ENCODE measurements at places on chromosomes 7 and 10. TPM values are rescaled to one million over a fixed set of nuclear protein-coding genes. Genes with fewer than 3 reads are reported as not detected.

Gene SCIN
- total RNA-seq = 0.49 TPM

Gene PRF1
- 3.7 TPM for total RNA-seq

DNA sequence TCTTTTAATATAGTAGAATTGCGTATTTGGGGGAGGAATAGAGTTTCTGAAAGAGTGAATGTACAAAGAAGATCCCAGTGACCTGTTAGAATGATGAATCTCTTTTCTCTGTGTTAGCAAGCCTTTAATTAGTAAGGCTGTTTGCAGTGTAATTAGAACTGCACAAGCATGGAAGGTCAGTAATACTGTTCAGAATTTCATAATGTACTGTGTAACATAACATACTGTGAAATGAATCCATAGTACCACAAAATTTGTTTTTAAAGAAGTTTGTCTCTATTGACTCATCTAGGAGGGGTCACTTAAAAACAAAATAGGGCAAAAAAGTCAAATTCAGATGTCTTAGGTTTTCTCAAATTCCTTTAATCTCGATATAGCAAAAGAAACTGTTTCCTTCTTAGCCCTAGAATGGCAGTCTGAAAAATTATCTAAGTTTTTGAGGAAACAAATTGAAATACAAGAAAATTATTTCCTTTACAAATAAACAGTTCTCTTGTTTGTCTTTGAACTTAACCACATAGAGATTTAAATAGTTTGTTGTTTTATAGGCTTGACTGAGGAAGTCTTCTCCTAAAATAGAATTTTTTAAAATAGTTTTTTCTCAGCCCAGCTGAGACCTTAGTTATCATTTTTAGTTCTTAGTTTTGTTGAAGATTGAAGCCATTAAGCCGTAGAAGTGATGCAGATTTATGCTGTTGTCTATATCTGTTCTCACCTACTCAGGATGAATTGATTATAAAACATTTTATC, 12.5 kb downstream of the ADK start:
- DNase-seq = no peak

DNA sequence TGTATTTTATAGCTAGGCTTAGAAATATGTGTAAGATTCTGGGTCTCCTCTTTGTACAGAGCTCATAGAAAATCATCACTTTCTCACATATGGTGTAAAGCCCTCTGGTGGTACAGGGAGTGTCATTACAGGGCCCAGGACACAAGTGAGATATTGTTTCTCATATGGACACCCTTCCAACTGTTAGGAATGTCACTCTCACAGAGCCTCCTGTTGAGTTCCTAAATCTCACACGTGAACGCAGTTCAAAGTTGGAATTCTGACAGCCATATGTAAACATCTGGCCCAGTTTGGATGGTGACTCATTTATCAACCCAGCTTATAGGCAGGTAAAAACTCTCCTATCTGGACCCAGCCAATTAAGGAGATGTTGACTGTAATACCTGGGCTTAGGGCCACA, 35.4 kb upstream of the ZNF107 start:
- DNase-seq = no peak

Gene CHST12
- total RNA-seq = 18.7 TPM

Gene TAC1
- total RNA-seq = 13.8 TPM

Gene LRRC18
- total RNA-seq = not detected

DNA sequence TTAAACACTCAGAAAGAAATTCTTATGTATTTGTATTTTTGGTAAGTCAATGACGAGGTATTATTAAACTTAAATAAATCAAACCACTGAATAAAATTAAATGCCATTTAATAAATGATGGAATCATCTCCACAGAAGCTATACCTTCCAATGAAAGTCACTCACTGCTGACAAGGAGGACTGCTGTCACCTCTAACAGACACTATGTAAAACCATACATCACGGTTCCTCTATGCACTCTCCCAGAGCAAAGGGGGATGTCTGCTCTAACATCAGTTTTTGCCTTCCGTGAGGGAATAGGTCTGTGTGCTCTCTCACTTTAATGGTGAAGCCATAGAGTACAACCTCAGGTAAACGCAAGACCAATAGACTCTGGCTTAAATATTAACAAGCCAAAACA, 99.7 kb upstream of the DDC start:
- DNase-seq = no peak

GRCh38 chr7:111540199-111540815, 22.0 kb downstream of the IMMP2L start:
- DNase-seq = no peak

GRCh38 chr10:14039968-14040668, 290.6 kb downstream of the FRMD4A start:
- no peak for DNase-seq

Gene EPHB4
- total RNA-seq = 20.5 TPM

GRCh38 chr7:85681241-85681640, 494.4 kb upstream of the SEMA3D start:
- DNase-seq = no peak

Gene FEZF1
- not detected for total RNA-seq

- DNase-seq = no peak
Measured at GRCh38 chr7:33210958-33211357, 81.6 kb downstream of the BBS9 start.

DNA sequence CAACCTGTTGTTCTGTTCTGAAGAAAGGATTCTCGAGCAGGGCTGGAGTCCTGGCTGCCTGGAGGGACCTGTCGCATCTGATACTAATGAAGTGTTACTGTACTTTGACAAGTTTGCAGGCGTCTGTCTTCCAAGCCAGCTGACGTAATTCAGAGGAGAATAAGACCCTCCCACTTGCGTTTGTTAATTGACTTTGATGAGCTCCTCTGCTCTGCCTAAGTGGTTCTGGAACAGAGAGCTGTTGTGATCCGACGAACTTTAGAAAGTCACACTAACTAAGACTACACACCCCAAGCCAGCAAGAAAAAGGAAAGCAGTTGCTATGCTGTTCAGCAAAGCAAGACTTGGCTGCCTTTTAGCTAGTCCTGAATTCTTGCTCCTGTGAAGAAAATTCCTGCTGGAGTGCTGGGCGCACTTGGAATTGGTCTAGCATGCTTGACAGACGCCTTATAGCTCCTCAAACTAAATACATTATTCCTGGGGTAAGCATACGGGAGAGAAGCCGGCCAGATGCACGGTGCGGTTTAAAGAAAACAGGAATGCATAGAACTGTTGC, 200.3 kb downstream of the CACNB2 start:
- no peak for DNase-seq

DNA sequence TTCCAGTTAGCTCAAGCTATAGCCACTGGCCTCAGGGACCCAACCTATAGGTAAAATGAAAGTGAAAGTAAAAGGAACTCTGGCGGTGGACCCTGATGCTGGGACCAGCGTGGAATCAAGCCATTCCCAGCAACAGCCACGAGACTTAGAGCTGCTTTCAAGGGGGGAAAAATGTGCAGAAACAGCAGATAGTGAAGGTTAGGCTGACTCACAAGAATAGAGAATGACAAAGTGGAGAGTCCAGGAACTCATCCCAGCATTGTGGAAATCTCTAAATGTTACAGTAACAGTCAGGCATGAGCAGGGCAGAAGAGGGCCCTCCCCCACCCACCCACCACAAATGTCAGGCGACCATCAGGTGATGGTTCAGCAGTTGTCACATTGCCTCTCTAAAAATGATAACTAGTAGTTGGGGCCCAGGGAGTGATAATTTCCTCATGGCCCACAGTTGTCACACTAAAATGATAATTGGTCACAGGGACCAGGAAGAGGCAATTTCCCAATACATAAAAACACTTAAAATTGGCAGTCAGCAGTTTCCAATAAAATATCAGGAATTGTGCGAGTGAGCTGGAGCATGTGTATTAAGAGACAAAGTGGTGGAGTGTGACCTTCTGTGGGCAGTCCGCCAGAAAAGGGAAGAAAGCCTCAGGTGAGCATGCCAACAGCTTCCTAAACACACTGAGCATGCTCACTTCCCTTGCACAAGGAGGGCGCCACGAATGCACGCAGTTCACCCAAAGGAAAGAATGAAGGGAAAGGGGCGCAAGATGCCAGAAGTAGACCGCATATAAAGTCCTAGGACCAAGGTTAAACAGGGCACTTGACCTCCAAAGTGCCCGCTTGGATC, 129.8 kb upstream of the PPP1R3A start:
- no peak for DNase-seq

DNA sequence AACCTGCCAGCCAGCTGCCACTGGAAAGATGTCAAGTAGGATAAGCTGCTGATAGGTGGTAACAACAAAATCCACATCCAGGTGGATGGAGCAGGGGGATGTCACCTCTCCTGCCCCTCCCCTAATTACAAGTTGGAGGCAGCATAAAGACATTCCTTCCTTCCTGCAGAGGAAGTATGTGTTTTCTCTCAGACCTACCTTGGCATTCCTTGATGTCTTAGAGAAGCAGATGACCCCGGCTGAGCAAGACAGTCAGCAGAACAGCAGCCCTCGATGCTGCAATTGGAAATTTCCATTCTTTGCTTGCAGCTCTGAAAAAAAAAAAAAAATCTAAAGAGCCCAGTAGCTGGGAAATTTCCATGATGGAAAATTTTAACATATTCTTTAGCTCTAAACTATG, 137.5 kb upstream of the MKLN1 start:
- no peak for DNase-seq

GRCh38 chr10:30488316-30488715, 54.3 kb downstream of the MAP3K8 start:
- no peak for DNase-seq

GRCh38 chr10:124296121-124296812, 122.5 kb downstream of the OAT start:
- DNase-seq = no peak

GRCh38 chr7:135355377-135356048, 121.9 kb downstream of the STRA8 start:
- DNase-seq = no peak

Gene RUFY2
- total RNA-seq = 27.5 TPM

- no peak for DNase-seq
Measured at GRCh38 chr7:92563345-92563744, 26.8 kb downstream of the FAM133B start.

Gene MAT1A
- total RNA-seq = not detected

Gene ANKRD1
- 6.6 TPM for total RNA-seq

DNA sequence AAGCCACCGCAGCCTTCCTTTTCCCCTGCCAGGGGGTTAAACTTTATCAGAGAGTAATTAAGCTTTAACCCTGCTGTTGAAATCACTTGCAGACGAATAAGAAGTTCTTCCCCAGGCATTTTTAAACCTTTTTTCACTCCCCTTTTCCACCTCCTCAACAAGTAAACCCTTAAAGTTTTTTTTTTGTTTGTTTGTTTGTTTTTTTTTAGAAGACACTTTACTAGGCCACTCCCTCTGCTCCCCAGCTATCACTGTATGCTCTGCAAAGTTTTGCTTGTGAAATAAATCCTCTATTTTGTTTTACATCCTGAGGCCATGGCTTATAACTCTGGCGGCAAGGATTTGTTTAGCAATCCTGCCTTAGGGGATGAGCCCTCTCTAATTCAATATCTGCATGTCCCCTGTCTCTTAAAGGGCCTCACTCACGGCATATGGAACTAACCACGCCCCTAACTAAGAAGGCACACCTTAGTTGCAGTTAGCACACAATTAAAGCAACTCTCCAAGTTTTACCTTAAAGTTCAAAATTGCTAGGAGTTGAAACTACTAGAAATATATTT, 1354.7 kb upstream of the LRRTM3 start:
- no peak for DNase-seq

DNA sequence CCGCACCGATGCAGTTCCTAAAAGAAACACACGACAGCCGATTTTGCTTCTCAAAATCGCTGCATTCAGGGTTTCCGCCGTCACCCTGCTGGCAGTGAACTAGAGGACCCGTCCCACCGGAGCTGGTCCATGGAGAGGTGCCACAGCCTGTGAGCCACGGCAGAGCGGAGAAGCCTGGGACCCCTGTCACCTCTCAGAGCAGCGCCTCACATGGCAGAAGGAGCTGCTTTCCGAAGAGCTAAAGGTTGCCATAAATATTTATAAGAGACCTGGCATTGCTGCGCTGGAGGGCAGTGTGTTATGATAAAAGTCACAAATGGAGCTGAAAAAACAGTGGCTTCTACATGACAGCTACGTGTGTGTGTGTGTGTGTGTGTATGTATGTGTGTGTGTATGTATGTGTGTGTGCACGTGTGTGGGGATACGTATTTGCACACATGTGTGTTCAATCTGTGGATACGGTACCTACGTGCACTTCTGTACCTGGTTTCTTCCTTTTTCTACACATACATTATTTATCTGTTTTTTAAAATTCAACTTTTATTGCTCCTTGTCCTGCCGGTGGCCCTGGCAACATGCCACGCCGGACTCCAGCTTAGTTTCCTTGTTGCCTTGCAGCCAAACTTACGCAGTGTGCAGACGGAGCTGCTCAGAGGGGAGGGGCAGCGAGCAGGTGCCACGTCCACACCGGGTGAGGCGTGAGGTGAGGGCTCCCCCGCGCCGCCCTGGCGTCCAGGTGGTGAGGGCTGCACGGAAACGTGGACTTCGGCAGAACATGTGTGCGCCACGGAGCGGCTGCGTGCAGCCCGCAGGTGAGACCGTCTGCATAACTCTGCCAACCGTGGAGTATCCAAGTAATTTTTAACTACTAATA, 115.2 kb upstream of the PITRM1 start:
- no peak for DNase-seq

GRCh38 chr7:117146511-117146910, 176.3 kb downstream of the WNT2 start:
- DNase-seq = no peak

DNA sequence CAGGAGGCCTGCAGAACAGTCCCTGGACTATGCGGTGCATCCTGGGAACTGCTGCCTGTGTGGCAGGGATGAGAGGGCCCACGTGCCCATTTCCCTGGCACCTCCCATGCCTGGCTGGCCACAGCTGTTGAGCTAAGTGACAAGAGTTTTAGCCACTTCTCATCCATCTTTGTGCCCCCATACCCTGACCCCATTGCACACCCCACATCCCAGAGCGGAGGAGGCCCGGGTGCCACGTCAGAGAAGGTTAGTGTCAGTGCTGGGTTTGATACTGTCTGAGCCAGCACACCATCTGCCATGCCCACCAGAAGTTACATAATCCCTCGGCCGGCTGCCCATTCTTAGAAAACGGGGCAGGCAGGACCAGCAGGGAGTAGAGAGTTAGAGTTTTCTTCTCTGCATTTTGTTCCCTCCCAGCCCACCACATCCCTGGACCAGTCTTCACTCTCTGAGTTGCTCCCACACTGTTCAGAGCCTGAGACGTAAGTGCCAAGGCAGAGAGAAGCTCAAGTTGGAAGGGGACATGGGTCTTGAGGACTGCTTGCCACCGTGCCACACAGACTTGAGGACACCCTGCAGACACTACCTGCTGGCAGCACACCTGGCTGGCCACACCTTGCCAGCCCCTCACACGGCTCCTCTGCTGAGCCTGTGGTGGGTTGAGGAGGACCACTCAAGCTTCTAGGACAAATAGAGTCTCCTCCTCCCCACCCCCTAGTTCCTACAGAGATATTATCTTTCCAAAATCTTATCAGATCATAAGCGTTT, 13.1 kb downstream of the UNC5B start:
- DNase-seq = no peak

Gene SPAM1
- total RNA-seq = not detected

- no peak for DNase-seq
Measured at GRCh38 chr10:70198696-70199466, 28.6 kb upstream of the SAR1A start.

GRCh38 chr10:13669182-13669855, 82.6 kb downstream of the PRPF18 start:
- no peak for DNase-seq

Gene EDRF1
- 28.6 TPM for total RNA-seq

GRCh38 chr7:101216001-101216859, 1.2 kb downstream of the PLOD3 start:
- no peak for DNase-seq

GRCh38 chr7:17626235-17626634, 314.1 kb downstream of the SNX13 start:
- DNase-seq = no peak

- no peak for DNase-seq
Measured at GRCh38 chr10:121240011-121240410, 358.2 kb downstream of the FGFR2 start.

Gene OR6B1
- not detected for total RNA-seq

Gene PTPN12
- 173 TPM for total RNA-seq

Data from thoracic aorta (tissue), 2 donors.